Ascending aorta (tissue), 2 donors: ENCODE measurements at places on chromosomes 4 and X.

DNA sequence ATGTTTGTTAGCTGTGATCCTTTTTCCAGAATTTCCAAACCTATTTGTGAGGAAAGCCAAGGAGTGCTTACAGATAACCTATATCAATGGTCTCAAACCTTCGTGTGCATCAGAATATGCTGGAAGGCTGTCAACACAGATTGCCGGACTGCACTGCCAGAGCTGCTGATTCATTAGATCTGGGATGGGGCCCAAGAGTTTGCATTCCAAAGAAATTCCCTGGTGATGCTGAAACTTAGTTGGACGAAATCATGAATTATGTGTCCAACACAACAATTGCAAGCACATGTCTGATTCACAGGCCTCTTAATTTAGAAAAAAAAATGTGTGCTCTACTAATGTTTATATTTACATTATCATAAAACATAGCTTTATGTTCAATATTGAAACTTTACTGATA lies 544.0 kb upstream of the AMOT start:
- DNase-seq, result peak; percentile 67
- no peak overlapping the region for H3K27ac ChIP-seq
- H3K27me3 ChIP-seq, result no peaks in the 10 kb centered on the region
- no peaks in the 10 kb centered on the region for H3K36me3 ChIP-seq
- no peaks in the 10 kb centered on the region for H3K4me1 ChIP-seq
- no peak overlapping the region for H3K4me3 ChIP-seq

GRCh38 chr4:118927974-118928373 lies 39.3 kb downstream of the SYNPO2 start:
- no peaks in the 10 kb centered on the region for H3K27me3 ChIP-seq
- no peaks in the 10 kb centered on the region for H3K36me3 ChIP-seq
- DNase-seq, result no peak
- peak overlapping the region; percentile 55 for H3K27ac ChIP-seq

DNA sequence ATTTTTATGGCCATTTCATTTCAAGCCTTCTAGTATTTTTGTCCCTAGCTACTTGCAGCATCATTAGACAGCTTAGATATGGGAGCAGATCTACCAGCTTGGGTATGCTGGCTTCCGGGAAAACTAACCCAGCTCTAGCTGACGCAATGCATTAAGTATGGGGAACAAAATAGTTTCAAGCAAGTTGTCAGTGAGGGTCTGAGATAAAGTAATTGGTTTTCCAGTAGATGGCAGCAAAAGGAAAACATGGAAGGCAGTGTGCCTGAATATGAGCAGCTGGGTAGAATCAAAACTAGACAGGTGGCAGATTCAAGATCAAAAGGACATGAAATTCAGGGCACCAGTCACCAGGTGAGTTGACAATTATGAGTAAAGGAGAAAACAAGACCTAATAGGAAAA lies 340.9 kb upstream of the CTSO start:
- no peak overlapping the region for H3K27ac ChIP-seq
- H3K27me3 ChIP-seq, result no peaks in the 10 kb centered on the region

DNA sequence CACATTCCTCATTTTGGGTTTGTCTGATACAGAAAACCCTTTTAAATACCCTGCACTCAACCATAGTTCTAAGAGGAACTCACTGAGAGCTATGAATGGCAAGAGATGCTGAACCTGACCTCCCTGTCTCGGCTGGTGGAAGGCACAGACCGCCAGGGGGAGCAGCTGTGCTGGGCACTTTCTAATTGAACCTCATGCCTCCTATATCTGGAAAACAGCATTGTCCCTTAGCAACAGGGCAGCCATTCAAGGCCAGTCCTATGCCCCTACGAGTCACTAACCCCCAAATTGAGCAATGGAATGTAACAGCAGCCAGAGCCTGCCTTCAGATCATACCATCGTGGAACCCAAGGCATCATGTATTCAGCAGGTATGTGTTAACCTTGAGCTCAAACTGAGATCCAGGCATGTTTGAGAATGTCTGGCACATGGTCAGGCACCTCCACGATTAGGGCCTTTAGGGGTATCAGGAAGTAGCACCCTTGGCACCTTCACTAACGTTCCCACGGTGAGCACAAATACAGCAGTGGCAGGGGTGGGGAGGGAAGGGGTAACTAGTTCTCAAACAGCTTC lies 5.1 kb downstream of the USP27X start:
- no peak overlapping the region for H3K4me3 ChIP-seq
- peak; percentile 74 for DNase-seq
- H3K27me3 ChIP-seq, result no peaks in the 10 kb centered on the region
- no peaks in the 10 kb centered on the region for H3K4me1 ChIP-seq

- peaks cover 3% of the 10 kb centered on the region for H3K4me1 ChIP-seq
- H3K36me3 ChIP-seq, result no peaks in the 10 kb centered on the region
- DNase-seq, result no peak
These were observed 226.1 kb downstream of the ENOX2 start for GRCh38 chrX:130676861-130677260.

DNA sequence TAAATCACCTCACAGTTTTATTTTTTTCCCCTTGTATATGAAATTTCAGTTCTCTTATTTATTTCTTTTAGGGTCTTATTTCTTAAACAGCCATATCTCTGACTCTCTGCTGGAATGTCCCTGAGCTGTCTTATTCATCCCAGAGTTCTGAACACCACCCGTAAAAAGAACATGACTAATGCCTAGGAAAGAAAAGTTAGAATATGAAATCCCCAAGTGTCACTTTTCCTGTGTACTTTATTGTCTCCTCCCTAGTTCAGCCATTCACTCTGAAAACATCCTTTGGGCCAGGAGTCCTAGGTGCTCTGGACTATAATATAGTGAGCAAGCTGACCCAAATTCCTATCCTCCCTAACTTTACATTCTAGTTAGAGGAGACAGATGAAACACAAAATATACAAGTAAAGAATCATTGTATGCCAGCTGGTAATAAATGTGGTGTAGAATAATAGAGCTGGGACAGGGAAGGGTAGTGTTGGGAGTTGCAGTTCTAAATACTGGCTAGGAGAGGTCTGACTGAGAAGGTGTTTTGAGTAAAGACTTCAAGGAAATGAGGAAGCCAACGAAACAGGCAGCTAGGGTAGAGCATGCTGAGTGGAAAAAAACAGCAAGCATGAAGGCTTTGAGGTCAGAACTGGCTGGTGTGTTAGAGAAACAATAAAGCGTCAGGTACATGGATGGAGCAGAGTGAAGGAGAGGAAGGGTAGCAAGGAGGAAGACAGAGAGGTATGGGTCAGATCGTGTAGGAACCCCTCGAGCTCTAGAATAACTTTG lies 40.6 kb upstream of the FTHL17 start:
- H3K4me1 ChIP-seq, result no peaks in the 10 kb centered on the region
- H3K4me3 ChIP-seq, result no peak overlapping the region
- no peaks in the 10 kb centered on the region for H3K36me3 ChIP-seq
- H3K27ac ChIP-seq, result no peak overlapping the region
- no peak for DNase-seq
- H3K27me3 ChIP-seq, result no peaks in the 10 kb centered on the region

DNA sequence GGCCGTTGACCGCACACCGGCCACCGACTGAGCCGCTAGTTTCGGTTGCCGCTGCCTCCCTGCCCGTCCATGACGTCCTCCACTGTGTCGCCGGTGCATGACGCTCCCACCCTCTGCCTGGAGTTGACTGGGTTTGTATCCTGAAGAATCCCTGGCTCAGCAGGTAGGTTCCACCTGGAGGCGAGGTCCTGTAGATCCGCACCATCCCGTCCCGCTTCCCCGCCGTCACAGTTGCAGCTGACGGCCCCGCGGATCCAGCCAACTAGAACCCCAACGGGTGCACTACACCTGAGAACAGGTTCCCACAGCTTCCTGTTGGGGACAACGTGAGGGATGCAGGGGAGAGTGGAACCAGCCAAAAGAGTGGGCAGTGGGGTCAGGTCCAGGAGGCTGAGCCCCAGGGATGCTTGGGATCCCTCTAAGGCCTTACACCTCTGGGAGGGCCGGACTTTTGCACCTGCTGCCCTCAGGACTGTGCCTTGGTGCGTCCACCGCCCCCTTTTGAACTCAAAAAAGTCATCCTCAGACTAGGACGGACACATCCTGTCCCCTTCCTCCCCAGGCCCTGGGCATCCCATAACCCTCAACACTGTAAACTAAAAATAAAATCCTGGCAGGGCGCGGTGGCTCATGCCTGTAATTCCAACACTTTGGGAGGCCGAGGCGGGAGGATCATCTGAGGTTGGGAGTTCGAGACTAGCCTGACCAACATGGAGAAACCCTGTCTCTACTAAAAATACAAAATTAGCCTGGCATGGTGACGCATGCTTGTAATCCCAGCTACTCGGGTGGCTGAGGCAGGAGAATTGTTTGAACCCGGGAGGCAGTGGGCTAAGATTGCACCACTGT lies 1.1 kb upstream of the SLBP start:
- peaks cover 10% of the 10 kb centered on the region for H3K4me1 ChIP-seq
- peak overlapping the region; percentile 100 for H3K27ac ChIP-seq
- H3K4me3 ChIP-seq, result peak overlapping the region; percentile 93
- H3K27me3 ChIP-seq, result no peaks in the 10 kb centered on the region
- peaks cover 10% of the 10 kb centered on the region for H3K36me3 ChIP-seq
- DNase-seq, result peak; percentile 76

- peak overlapping the region; percentile 54 for H3K4me3 ChIP-seq
- peaks cover 17% of the 10 kb centered on the region for H3K4me1 ChIP-seq
- no peak for DNase-seq
- H3K27ac ChIP-seq, result peak overlapping the region; percentile 92
- no peaks in the 10 kb centered on the region for H3K27me3 ChIP-seq
These were observed 156.3 kb downstream of the SOWAHB start for GRCh38 chr4:76741663-76742020.

- H3K27ac ChIP-seq, result no peak overlapping the region
- H3K4me1 ChIP-seq, result no peaks in the 10 kb centered on the region
- H3K36me3 ChIP-seq, result no peaks in the 10 kb centered on the region
These were observed 36.2 kb downstream of the NHS start for GRCh38 chrX:17411205-17411604.

DNA sequence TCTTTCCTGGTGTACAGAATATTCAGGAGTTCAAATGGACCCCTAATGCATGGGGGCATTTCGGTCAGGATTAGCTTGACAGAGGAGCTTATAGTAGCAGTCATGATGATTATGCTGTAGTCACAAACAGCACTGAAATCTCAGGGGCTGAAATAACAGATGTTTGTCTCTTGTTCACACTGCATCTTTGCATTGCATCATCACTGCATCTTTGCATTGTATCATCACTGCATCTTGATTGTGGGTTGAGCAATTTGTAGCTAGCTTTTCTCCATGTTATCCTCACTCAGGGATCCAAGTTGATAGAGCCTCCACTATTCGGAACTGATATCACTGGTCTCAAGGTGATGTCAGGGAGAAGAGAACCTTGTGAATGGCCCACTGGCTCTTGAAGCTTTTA lies 160.9 kb downstream of the GATB start:
- no peak overlapping the region for H3K27ac ChIP-seq
- DNase-seq, result no peak
- H3K27me3 ChIP-seq, result no peaks in the 10 kb centered on the region
- H3K4me3 ChIP-seq, result no peak overlapping the region
- no peaks in the 10 kb centered on the region for H3K4me1 ChIP-seq

GRCh38 chr4:1809754-1810502 lies 16.8 kb downstream of the FGFR3 start:
- H3K4me1 ChIP-seq, result no peaks in the 10 kb centered on the region
- no peak for DNase-seq
- H3K4me3 ChIP-seq, result no peak overlapping the region
- peaks cover 25% of the 10 kb centered on the region for H3K36me3 ChIP-seq
- no peaks in the 10 kb centered on the region for H3K27me3 ChIP-seq

GRCh38 chr4:180528003-180528402 lies 1715.2 kb upstream of the TENM3 start:
- H3K27ac ChIP-seq, result no peak overlapping the region
- no peaks in the 10 kb centered on the region for H3K27me3 ChIP-seq
- DNase-seq, result no peak
- no peaks in the 10 kb centered on the region for H3K36me3 ChIP-seq

- H3K36me3 ChIP-seq, result no peaks in the 10 kb centered on the region
- DNase-seq, result no peak
These were observed 87.5 kb downstream of the SPANXN3 start for GRCh38 chrX:143429811-143430210.

GRCh38 chr4:45640281-45640680 lies 483.6 kb downstream of the GABRG1 start:
- H3K4me3 ChIP-seq, result no peak overlapping the region
- H3K4me1 ChIP-seq, result no peaks in the 10 kb centered on the region
- no peak overlapping the region for H3K27ac ChIP-seq
- DNase-seq, result no peak

GRCh38 chr4:32499171-32499570 lies 1779.0 kb downstream of the PCDH7 start:
- H3K4me3 ChIP-seq, result no peak overlapping the region
- no peaks in the 10 kb centered on the region for H3K27me3 ChIP-seq
- DNase-seq, result no peak
- H3K4me1 ChIP-seq, result no peaks in the 10 kb centered on the region
- no peaks in the 10 kb centered on the region for H3K36me3 ChIP-seq
- no peak overlapping the region for H3K27ac ChIP-seq

GRCh38 chr4:2833671-2834000 lies 10.0 kb upstream of the ADD1 start:
- H3K4me3 ChIP-seq, result no peak overlapping the region
- no peaks in the 10 kb centered on the region for H3K27me3 ChIP-seq
- peaks cover 8% of the 10 kb centered on the region for H3K4me1 ChIP-seq
- no peak overlapping the region for H3K27ac ChIP-seq
- DNase-seq, result peak; percentile 58
- H3K36me3 ChIP-seq, result peaks cover 8% of the 10 kb centered on the region

- no peaks in the 10 kb centered on the region for H3K27me3 ChIP-seq
- no peak overlapping the region for H3K27ac ChIP-seq
- no peak for DNase-seq
- H3K4me1 ChIP-seq, result no peaks in the 10 kb centered on the region
These were observed 443.7 kb upstream of the RASGEF1B start for GRCh38 chr4:81915430-81915829.

DNA sequence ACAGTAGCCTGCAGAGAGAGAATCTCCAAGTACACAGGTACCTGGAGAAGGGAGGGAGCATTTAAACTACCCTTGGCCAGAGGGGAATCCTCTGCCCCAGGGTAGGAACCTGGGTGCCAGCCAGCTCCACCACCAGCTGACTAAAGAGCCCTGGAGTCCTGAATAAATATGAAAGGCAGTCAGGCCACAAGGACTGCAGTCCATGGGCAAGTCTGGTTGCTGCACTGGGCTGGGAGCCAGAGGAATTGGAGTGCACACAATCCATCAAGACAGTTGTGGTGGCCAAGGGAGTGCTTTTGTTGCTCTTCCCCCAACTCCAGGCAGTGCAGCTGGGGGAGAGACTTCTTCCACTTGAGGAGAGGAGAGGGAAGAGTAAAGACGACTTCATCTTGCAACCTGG lies 172.5 kb downstream of the HNRNPD start:
- no peak overlapping the region for H3K27ac ChIP-seq
- no peak for DNase-seq
- H3K4me1 ChIP-seq, result no peaks in the 10 kb centered on the region
- H3K27me3 ChIP-seq, result no peaks in the 10 kb centered on the region
- H3K36me3 ChIP-seq, result no peaks in the 10 kb centered on the region
